Bone marrow (tissue), 2 donors: ENCODE measurements at places on chromosomes 12 and 14.

GRCh38 chr14:52023518-52023917 lies 34.2 kb downstream of the RTRAF start:
- DNase-seq = no peak

- no peak for DNase-seq
Observed at GRCh38 chr12:69765515-69765914, 26.9 kb downstream of the RAB3IP start.

GRCh38 chr14:102606296-102606695 lies 13.8 kb downstream of the RCOR1 start:
- DNase-seq = no peak

DNA sequence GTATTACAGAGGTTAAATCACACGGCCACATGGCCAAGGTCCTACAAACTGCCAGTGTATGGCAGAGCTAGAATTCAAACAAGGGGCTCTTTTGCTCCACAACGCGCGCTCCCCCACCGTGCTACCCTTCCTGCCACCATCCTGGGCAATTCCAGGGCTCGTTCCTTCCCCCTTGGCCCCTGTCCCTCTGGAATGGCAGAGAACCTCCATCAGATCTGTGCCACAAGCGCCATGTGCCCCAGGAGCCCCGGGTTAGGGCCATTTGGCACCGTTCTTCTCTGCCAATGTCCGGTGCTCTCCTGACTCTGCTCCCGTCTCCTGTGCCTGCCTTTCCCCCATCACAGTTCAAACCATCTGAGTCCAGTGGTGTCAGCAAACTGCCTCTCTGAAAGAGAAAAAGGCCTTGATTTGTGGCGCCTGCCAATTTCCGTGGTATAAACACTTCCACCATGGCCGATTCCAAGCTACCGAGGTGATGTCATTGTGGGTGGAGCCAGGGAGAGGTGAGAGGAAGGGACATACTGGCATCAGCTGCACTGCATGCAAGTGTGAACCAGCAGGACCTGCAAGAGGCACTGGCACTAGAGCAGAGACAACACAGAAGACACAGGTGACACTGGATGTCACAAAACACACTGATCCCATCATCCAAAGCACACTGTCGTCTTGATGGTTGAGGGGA lies 163.1 kb downstream of the CALM1 start:
- no peak for DNase-seq

DNA sequence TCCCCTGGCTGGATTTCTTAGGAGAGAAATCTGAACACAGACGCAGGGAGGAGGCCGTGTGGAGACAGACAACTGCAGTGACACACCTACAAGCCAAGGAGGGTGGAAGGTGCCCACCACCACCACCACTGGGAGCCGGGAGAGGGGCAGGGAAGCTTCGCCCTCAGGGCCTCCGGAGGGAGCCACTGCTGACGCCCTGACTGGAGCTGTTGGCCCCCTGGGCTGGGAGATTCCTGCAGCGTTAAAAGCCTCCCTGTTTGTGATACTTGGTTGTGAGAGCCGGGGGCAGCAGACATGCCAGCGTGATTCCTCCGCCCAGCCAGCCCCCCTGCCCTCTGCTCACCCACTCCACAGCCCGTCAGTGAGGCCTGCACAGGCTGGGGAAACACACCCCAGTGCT lies 72.0 kb downstream of the CHGA start:
- DNase-seq = no peak
